ENCODE measurements at places on chromosomes 11 and 22.

- DNase-seq: no peak
Measured at GRCh38 chr11:128501632-128502549, 85.5 kb downstream of the ETS1 start.

DNA sequence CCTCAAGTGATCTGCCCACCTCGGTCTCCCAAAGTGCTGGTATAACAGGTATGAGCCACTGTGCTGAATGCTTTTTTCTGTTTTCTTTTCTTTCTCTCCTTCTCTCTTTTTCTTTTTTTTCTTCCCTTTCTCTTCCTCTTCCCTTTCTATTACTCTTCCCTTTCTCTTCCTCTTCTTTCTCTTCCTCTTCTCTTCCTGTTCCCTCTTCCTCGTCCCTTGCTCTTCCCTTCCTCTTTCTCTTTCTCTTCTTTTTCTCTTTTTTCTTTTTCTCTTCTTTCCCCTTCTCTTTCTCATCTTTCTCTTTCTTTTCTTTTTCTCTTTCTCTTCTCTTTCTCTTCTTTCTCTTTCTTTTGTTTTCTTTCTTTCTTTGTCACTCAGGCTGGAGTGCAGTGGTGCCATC is 1.2 kb downstream of the OOSP1 start:
- DNase-seq: no peak

GRCh38 chr11:82682003-82682751 is 51.5 kb downstream of the FAM181B start:
- DNase-seq: peak; percentile 42

- DNase-seq: no peak
Measured at GRCh38 chr22:49382451-49382735, 445.3 kb downstream of the BRD1 start.

DNA sequence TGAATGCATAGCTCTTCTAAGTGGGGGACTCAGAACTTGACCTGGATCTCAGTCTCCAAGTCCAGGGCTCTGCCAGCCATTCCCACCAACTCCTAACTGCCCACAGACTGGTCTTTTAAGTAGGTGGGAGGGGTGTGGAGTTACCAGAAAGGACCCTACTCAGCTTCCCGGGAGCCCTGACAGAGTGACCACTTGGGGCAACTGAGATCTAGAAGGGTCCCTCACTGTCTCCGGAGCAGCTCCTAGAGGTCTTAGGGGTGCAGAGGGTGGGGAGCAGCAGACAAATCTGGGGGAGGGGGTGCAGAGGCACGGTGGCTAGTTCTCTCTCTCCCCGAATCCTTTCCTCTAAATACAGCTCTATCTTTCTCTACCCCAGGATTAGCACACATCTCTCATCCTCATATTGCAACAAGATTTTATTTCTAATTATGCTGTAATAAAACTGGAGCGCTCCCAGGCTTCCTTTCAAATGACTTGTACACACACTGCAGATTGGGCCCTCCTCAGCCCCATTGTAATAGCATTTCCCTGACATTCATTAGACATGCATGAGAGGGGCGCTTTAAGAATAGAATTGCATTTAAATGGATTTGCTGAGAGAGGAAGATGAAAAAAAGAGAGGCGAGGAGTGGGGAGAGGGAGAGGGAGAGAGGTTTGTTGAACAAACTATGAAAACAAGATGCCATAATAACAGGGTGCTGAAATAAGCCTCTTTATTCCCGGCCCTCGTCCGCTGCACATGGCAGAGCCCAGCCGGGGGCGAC is 219.0 kb downstream of the CEP164 start:
- DNase-seq: no peak

DNA sequence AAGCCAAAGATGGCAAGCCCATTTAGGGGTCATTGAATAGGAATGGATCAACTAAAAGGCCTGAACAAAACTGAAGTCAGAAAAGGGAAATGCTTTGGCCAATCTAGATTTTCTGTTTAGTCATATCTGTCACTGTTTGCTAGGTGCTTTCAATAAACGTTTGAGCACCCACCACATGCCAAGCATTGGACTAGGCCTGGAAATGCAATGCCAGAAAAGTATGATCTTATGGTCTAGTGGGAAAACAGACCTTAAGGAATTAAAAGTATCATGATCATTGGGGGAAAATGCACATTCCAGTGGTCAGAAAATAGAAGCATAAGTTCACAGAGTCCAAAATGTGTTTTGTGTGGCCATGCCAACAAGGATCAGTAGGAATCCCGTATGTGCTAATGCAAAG is 76.8 kb upstream of the BIRC3 start:
- no peak for DNase-seq

DNA sequence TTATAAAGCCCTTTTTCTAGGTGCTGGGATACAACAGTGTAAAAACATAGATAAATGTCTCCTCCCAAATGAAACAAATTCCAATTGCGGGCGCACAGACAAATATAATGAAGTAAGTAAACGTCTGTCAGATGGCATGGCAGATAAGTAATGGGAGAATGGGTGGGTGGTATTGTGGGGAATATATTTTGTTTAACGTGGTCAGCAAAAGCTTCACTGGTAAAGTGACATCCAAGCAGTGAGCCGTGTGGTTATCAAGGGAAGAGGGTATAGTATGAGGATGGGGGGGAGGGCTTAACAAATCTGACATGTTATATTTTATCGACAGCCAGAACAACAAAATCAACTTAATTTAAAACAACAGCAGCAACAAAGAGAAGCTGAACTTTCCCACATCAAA is 1.2 kb downstream of the SVIP start:
- no peak for DNase-seq

DNA sequence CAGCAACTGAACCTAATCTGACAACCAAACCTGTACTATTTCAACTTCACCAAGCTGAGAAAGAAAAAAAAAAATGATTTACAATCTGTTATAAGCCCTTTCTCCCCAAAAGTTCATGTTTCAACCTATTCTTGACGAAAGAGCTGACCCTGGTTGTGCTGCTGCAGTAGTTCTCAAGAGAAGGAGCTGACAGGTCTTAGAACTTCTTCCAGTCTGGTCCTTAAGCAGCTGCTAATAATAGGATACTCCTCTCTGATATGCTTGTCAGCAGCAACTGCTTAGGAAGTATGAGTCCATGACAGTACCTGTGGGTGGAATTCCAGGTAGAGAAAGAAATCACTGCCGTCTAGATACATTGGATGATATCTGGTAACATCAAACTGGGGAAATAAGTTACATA is 735.1 kb upstream of the CCDC90B start:
- DNase-seq: no peak

GRCh38 chr11:1291295-1292017 is 18.0 kb downstream of the TOLLIP start:
- DNase-seq: no peak
